ENCODE measurements at places on chromosomes 16 and 17.
A peak's percentile ranks its signal among the peaks of the same experiment; 100 is the strongest.

GRCh38 chr16:85736921-85737320 is 14.0 kb downstream of the C16orf74 start:
- no peaks in the 10 kb centered on the region for H3K4me1 ChIP-seq
- H3K4me3 ChIP-seq, result no peak overlapping the region
- no peak for DNase-seq
- no peak overlapping the region for H3K27ac ChIP-seq
- no peaks in the 10 kb centered on the region for H3K36me3 ChIP-seq

- peak overlapping the region; percentile 14 for H3K4me3 ChIP-seq
- peak; percentile 68 for DNase-seq
- H3K27me3 ChIP-seq, result peaks cover 99% of the 10 kb centered on the region
- no peak overlapping the region for H3K27ac ChIP-seq
- H3K4me1 ChIP-seq, result peaks cover 29% of the 10 kb centered on the region
- no peaks in the 10 kb centered on the region for H3K36me3 ChIP-seq
Observed at GRCh38 chr17:36934144-36934691, 3.1 kb upstream of the LHX1 start.

DNA sequence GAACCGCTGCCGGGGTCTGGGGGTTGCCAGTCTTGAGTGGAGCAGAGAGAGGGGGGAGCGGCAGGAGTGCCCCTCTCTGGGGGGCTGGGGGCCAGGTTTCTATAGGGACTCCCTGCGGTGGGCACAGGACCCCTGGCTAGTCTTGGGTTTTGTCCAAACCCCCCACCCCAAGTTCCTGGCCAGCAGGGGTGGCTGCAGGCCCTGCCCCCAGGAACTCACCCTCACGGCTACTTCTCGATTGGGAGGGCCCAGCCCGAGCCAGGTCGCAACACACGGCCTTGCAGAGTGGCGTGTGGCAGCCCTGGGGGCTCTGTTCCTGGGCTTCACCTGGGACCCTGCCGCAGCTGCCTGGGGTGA is 601 bp downstream of the CDH15 start:
- H3K27me3 ChIP-seq, result peaks cover 24% of the 10 kb centered on the region
- no peaks in the 10 kb centered on the region for H3K36me3 ChIP-seq
- H3K27ac ChIP-seq, result no peak overlapping the region
- H3K4me3 ChIP-seq, result no peak overlapping the region
- H3K4me1 ChIP-seq, result no peaks in the 10 kb centered on the region
- DNase-seq, result no peak

DNA sequence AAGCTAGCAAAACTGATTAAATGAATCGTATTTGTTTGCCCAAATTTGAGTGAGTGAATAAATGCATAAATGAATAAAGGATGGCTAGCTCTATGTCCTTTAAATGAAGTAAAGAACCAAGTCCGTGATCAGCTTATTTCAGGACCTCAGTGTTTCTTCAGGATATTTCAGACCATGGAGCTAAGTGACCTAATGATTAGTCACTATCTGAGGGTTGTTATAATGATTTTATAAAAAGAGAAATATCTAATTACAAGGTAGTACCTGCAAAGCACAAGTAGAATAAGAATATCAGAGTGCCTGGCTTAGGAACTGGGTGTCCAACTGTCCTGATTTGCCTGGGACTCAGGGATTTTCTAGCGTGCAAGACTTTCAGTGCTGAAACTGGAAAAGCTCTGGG is 12.5 kb downstream of the KCNJ2 start:
- no peak overlapping the region for H3K4me3 ChIP-seq
- no peak overlapping the region for H3K27ac ChIP-seq
- H3K4me1 ChIP-seq, result peaks cover 2% of the 10 kb centered on the region
- DNase-seq, result no peak
- no peaks in the 10 kb centered on the region for H3K27me3 ChIP-seq
- H3K36me3 ChIP-seq, result no peaks in the 10 kb centered on the region

- H3K27ac ChIP-seq, result no peak overlapping the region
- H3K36me3 ChIP-seq, result no peaks in the 10 kb centered on the region
- H3K4me3 ChIP-seq, result no peak overlapping the region
- no peaks in the 10 kb centered on the region for H3K27me3 ChIP-seq
- peaks cover 7% of the 10 kb centered on the region for H3K4me1 ChIP-seq
Observed at GRCh38 chr17:40511136-40511535, 9.7 kb upstream of the TNS4 start.

DNA sequence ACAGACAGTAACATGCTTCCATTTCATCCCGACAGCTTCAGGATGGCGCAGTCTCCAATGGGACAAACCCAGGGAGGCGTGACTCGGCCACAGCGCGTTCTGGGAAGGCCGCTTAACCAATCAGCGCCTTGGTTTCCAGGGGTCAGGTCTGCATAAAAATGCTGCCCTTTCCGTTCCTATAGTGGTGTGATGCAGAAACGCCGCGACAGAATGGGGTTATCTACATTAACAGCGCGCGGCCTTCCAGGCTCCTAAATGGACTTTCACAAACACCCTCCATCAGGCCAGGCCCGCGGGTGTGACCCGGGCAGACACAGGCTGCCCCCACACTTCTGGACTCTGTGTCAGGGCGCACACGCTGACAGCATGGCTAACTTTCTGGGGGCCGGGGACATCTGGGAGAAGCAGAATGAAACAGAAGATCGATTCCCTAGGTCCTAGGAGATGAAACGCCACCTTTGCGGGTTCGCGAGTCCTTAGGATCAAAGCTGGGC is 792 bp downstream of the TMEM231 start:
- H3K36me3 ChIP-seq, result no peaks in the 10 kb centered on the region
- 0 out of 2 replicates have a peak, but pooled peaks cover 4% of the 10 kb centered on the region for H3K4me1 ChIP-seq
- H3K4me3 ChIP-seq, result peak overlapping the region; percentile 96
- H3K27me3 ChIP-seq, result no peaks in the 10 kb centered on the region
- H3K27ac ChIP-seq, result peak overlapping the region; percentile 84

- H3K4me1 ChIP-seq, result peaks cover 13% of the 10 kb centered on the region
- no peaks in the 10 kb centered on the region for H3K27me3 ChIP-seq
- H3K27ac ChIP-seq, result peak overlapping the region; percentile 29
- peak; percentile 37 for DNase-seq
Observed at GRCh38 chr17:2094891-2095535, 40.1 kb downstream of the HIC1 start.

GRCh38 chr16:47734987-47735594 is 274.0 kb downstream of the PHKB start:
- H3K36me3 ChIP-seq, result no peaks in the 10 kb centered on the region
- no peak for DNase-seq
- no peaks in the 10 kb centered on the region for H3K27me3 ChIP-seq

GRCh38 chr16:528111-529011 is 849 bp downstream of the CAPN15 start:
- H3K27ac ChIP-seq, result peak overlapping the region; percentile 70
- H3K27me3 ChIP-seq, result no peaks in the 10 kb centered on the region
- peaks cover 11% of the 10 kb centered on the region for H3K4me1 ChIP-seq
- H3K4me3 ChIP-seq, result peak overlapping the region; percentile 95
- peak; percentile 76 for DNase-seq
- H3K36me3 ChIP-seq, result peaks cover 7% of the 10 kb centered on the region

- H3K36me3 ChIP-seq, result no peaks in the 10 kb centered on the region
- DNase-seq, result no peak
- H3K27me3 ChIP-seq, result peaks cover 52% of the 10 kb centered on the region
- no peak overlapping the region for H3K27ac ChIP-seq
Observed at GRCh38 chr17:39845052-39845846, 18.9 kb downstream of the IKZF3 start.

GRCh38 chr17:67221062-67221998 is 23.7 kb downstream of the HELZ start:
- peaks cover 31% of the 10 kb centered on the region for H3K36me3 ChIP-seq
- DNase-seq, result peak; percentile 56
- no peak overlapping the region for H3K4me3 ChIP-seq
- peaks cover 17% of the 10 kb centered on the region for H3K4me1 ChIP-seq
- no peaks in the 10 kb centered on the region for H3K27me3 ChIP-seq

DNA sequence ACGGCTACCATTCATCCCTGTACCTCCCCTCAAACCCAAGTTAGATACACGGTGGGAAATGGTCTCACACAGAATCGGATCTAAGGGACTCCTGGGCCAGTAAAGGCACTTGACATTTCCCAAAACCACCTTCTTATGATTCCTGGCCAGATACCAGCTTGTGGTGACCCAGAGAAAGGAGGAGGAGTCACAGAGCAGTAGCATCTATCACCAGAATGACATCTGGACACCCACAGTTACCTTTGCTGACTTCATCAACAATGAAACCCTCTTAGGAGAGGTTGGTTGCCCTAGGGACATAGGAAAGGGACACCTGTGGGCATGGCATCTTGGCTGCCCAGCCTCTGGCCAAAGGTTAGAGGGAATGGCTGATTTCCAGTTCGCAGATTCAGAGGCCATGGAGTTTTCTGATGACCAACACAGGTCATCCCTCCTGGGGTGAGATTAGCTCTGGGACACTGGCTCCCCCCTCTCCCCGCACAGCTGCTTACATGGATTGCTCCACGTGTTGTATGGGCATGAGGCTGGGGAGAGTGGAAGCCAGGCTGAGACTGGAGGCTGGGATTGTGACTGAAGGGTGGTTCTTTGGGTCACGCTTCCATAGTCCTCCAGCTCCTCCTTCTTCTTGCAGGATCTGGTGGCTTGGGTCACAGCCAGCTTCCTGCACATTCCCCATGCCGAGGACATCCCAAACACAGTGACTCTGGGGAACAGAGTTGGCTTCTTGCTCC is 1.4 kb upstream of the AOC3 start:
- H3K27ac ChIP-seq, result no peak overlapping the region
- no peak for DNase-seq
- peaks cover 13% of the 10 kb centered on the region for H3K36me3 ChIP-seq
- H3K4me1 ChIP-seq, result peaks cover 4% of the 10 kb centered on the region
- no peak overlapping the region for H3K4me3 ChIP-seq

DNA sequence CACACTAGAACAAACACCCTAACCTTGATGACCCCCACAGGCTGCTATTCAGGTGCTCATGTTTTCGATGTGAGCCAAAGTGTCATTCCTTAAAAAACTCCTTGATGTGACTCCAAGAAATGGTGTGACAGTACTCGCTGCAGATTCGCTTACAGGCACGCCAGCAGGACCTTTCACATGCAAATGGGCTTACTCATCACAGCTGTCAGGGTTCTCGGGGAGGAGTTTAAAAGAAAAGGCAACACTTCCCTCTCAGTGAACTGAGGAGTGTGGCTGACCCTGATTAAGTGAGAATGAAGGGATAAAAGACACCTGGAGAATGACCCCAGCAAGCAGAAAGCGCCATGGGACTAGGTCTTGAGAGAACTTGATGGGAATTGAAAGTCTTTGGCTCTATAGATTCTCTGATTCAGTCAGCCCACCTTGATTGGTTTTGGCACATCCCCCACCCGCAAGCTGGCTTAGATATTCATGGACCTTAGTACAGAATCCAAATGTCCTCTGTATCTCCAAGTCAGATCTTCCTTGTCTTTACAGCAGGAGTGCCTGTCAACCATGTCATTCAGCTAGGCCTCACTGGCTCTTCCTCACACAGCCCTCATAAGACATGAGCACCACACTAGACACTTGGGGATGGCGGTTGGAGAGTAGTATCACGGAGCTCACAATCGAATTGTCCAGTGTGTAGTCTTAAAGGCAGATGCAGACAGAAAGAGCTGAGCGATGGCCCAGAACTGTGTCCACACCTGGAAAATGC is 82.6 kb downstream of the HIC1 start:
- H3K27ac ChIP-seq, result peak overlapping the region; percentile 69
- no peak overlapping the region for H3K4me3 ChIP-seq
- H3K27me3 ChIP-seq, result no peaks in the 10 kb centered on the region
- peaks cover 26% of the 10 kb centered on the region for H3K4me1 ChIP-seq
- no peak for DNase-seq
- H3K36me3 ChIP-seq, result no peaks in the 10 kb centered on the region

GRCh38 chr16:62549875-62550274 is 513.6 kb upstream of the CDH8 start:
- H3K4me1 ChIP-seq, result no peaks in the 10 kb centered on the region
- H3K36me3 ChIP-seq, result no peaks in the 10 kb centered on the region
- H3K27ac ChIP-seq, result no peak overlapping the region

- H3K4me1 ChIP-seq, result no peaks in the 10 kb centered on the region
- peaks cover 52% of the 10 kb centered on the region for H3K27me3 ChIP-seq
- H3K36me3 ChIP-seq, result no peaks in the 10 kb centered on the region
- DNase-seq, result peak; percentile 82
Observed at GRCh38 chr17:77592106-77592865, 366.2 kb upstream of the TNRC6C start.

DNA sequence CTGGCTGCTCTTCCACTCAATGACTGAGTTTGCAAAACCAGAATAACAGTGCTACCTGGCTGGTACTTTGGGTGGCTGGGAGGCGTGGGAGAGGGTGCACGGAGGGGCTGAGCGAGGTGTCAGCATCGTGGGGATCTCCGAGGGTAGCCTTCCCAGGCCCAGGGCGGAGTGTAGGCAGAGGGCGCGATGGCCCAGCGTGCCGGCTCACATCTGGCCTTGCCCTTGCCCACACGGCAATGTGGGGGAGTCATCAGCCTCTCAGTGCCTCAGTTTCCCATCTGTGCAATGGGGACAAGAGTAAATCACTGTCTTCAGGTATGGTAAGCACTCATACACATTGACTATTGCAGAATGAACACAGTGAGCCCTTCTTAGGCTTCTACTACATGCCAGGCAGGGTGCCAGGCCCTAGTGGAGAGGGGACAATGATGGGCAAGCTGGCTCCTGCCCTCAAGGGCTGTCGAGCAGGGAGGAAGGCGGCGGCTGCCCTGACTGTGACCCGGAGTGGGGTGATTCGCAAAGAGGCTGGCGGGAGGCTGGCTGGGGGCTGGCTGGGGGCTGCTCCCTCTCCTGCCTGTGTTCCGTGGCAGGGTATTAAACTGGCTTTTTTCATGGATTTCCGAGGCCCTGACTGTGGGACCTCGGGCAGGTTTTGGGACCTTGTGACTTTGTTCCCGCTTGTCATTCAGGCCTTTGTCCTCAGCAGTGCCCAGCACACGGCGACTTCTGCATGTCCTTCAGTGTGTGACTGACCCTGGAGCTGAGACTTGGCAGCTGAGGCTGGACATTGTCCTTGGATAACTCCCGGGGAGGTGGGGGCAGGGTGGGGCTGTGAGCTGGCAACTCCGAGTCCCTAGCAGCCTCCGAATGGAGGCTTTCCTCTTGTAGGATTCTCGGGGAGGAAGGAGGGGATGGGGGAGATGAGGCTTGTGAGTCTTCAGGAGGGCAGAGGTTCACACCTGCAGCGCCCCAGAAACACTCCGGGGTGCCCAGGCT is 243.1 kb downstream of the SEC14L1 start:
- no peaks in the 10 kb centered on the region for H3K27me3 ChIP-seq
- H3K36me3 ChIP-seq, result no peaks in the 10 kb centered on the region
- peak overlapping the region; percentile 12 for H3K27ac ChIP-seq
- DNase-seq, result no peak

DNA sequence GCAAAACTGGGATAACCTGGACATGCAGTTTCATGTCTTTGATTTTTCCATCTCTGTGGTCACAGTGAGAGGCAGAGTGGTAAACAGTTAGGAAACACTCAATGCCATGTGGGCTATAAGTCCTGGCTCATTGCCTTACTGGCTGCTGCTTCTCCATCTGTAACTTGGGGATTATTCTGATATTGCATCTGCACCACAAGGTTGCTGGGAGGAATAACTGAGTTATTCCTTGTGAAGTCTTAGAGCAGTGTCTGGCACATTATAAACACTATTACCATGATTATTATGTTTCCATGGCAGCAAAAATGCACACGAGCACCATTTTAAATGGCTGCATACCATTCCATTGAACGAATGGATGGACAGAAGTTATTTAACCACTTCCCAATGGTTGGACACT is 111.7 kb upstream of the CDH5 start:
- H3K36me3 ChIP-seq, result no peaks in the 10 kb centered on the region
- peaks cover 9% of the 10 kb centered on the region for H3K4me1 ChIP-seq
- H3K27me3 ChIP-seq, result no peaks in the 10 kb centered on the region
- no peak for DNase-seq
- H3K4me3 ChIP-seq, result no peak overlapping the region

Measured in SK-N-SH (cell line).